ENCODE measurements at places on chromosomes 2 and 18.

- no peak for DNase-seq
These were observed 6.5 kb downstream of the SUCLG1 start for GRCh38 chr2:84452624-84453023.

DNA sequence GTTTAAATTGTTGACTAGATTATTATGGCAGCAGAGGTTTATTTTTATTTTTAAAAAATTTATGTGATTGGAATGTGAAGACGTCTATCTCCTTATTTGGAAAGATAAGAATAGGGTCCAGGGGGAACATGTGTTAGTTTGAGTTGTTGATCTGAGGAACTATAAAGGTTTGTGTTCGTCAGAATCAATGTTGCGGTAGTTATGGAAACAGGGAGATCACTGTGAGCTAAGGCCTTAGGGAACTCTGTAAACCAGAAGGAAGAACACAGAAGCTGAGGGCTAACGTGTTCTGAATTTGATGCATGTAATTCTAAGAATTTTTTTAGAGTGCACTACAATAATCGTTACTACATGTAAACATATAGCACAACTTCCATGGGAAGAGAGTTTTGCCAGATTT is 168.5 kb upstream of the ZSWIM2 start:
- no peak for DNase-seq

DNA sequence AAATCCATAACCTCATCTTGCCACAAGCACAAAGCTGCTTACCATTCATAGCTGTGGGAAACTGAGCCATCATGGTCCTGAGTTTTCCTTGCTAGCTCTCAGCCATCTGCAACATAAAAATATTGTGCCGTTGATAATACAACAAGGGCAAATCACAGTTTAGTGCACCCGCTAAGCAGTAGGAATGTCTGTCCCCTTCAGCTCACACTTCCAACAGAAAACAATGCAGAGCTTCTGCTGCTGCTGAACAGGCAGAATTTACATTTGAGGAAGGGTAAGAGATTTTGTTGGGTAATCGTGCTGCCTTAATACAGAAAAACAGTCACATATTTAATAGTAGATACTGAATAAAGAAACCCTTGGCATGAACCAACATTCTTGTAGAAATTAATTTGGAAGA is 32.3 kb downstream of the ITSN2 start:
- no peak for DNase-seq

DNA sequence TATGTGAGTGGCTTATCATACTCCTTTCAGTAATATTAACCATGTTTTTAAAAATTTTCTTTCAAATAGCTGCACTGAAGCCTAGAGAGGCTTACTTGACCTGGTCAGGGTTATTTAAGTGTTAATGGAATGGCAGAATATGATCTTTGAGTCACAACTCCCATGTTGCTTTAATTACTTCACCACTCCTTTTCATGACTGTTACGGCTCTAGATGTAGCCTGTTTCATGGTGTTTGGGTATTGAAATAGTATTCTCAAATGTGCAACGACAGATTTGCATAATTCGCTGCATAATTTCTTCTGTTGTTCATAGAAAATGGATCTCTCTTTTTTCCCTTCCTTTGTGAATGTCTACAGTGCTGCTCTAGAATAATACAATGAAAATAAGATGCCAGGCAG is 51.6 kb upstream of the PLA2R1 start:
- DNase-seq = no peak

GRCh38 chr2:147294825-147295392 is 549.9 kb upstream of the ACVR2A start:
- no peak for DNase-seq

DNA sequence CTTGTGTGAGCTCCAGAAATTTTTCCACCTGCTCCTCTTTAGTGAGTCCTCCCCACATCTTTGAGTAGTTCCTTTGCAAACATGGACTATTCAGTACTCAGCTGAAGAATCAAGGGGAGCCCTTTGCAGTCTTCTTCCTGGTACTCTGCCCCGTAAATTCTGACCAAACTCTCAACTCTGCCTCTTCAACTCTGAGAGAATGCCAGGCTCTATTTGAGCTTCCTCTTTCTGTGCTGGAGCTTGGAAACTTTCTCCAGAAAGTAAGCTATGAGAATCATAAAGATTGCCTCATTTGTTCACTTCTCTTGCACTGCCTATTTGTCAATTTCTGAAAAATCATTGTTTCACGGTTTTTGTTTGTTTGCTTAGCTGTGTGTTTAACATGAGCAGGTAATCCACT is 7.4 kb upstream of the STAT4 start:
- DNase-seq = no peak

GRCh38 chr2:201522965-201523364 is 71.4 kb downstream of the STRADB start:
- no peak for DNase-seq

GRCh38 chr2:12119841-12120240 is 373.4 kb downstream of the LPIN1 start:
- no peak for DNase-seq

GRCh38 chr2:238162251-238162845 is 3.6 kb downstream of the ERFE start:
- DNase-seq = no peak

GRCh38 chr18:3679241-3679640 is 229.3 kb downstream of the TGIF1 start:
- no peak for DNase-seq

- DNase-seq = no peak
These were observed 1247.1 kb upstream of the NXPH2 start for GRCh38 chr2:140027320-140027719.

- no peak for DNase-seq
These were observed 177.3 kb downstream of the HAUS1 start for GRCh38 chr18:46281185-46282176.

- no peak for DNase-seq
These were observed 27.2 kb upstream of the PTPN2 start for GRCh38 chr18:12911025-12911928.

DNA sequence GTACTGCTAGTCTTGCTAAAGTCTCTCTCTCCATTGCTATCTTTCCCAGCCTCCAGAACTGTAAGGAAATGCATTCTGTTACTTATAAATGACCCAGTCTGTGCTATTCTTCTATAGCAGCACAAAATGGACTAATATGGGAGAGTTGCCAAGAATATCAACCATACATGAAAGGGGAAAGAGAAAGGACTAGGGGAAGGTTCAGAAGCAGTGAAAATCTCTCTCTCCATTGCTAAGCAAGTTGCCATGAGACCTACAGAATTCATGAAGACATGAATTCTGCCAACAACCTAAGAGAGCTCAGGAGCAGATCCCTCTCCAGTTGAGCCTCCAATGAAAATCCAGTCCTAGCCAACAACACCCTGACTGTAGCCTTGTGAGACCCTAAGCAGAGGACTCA is 3.6 kb upstream of the TRABD2A start:
- DNase-seq = no peak

DNA sequence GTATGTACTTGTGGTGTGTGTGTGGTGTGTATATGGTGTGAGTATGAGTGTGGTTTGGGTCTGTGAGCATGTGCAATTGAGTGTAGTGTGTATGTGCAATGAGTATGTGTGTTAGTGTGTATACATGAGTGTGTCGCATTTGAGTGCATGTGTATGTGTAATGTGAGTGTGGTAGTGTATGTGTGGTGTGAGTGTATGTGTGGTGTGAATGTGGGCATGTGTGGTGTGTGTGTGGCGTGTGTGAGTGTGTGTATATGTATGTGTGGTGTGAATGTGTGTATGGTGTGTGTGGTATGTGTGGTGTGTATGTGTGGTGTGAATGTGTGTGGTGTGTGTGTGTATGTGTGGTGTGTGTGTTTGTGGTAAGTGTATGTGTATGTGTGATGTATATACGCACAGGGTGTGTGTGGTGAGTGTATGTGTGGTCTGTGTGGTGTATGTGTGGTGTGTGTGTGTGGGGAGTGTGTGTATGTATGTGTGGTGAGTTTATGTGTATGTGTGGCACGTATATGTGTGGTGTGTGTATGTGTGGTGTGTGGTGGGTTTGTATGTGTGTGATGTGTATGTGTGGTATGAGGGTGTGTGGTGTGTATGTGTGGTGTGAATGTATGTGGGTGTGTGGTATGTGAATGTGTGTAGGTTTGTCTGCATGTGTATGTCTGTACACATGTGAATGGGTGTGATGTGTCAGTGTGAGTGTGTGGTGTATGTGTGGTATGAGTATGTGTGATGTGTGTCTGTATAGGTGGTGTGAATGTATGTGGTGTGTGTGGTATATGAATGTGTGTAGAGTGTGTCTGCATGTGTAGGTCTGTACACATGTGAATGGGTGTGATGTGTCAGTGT is 123.4 kb downstream of the DOCK10 start:
- DNase-seq = no peak

DNA sequence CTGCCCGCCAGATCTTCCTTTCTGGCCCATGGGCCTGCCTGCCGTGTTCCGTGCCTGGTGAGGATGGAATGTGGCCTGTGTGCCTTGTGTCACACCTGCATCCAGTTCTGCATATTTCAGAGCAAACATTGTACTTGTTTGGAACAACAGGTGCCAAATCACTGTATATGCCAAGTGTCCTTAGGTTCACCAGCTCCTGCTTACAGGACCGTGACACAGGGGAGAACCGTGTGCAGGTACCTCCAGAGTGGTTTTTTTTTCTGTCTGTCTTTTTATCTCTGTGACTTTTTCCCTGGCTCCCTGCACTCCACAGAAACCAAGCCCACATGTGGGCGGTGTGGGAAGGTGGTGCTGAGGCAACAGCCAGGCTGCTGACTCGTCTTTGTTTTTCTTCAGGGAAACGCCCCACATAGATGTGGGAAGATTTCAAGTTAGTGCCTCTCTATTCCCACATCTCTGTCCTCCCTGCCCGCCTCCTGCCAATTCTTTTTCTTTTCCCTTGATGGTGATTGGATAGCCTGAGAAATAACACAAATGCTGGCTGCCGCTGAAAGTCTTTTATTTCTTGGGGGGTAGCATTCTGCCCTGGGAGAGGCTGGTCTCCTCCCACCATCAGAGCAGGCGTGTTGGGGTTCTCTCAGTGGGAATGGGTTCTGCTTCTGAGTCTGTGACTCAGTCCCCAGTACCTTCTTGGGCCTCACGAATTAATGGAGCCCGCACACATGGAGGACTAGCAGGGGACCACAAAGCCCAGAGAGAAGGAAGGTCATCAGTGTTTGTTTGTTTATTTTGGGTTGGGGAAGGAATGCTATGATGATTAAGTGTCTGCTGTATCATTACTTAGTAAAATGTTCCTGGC is 21.4 kb downstream of the GRHL1 start:
- DNase-seq = peak; percentile 60

- no peak for DNase-seq
These were observed 16.3 kb upstream of the RMND5A start for GRCh38 chr2:86703704-86704361.

- DNase-seq = peak; percentile 10
These were observed 115.1 kb downstream of the NFATC1 start for GRCh38 chr18:79510731-79511241.

- DNase-seq = no peak
These were observed 26.6 kb downstream of the METTL8 start for GRCh38 chr2:171407030-171407675.

DNA sequence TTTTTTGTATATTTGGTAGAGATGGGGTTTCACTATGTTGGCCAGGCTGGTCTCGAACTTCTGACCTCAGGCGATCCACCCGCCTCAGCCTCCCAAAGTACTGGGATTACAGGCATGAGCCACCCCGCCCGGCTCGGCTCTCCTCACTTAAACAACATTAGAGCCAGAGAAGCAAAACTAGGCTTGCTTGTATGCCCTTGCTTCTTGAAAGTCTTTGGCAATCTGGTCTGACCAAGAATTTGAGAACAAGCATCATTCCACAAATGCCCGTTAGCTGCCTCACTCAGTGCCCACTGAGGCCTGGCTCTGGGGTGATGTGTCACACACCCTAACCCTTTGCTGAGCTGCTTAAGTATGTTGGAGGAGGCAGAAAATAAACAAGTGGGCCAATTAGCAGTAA is 33.5 kb downstream of the SOWAHC start:
- DNase-seq = peak; percentile 81

DNA sequence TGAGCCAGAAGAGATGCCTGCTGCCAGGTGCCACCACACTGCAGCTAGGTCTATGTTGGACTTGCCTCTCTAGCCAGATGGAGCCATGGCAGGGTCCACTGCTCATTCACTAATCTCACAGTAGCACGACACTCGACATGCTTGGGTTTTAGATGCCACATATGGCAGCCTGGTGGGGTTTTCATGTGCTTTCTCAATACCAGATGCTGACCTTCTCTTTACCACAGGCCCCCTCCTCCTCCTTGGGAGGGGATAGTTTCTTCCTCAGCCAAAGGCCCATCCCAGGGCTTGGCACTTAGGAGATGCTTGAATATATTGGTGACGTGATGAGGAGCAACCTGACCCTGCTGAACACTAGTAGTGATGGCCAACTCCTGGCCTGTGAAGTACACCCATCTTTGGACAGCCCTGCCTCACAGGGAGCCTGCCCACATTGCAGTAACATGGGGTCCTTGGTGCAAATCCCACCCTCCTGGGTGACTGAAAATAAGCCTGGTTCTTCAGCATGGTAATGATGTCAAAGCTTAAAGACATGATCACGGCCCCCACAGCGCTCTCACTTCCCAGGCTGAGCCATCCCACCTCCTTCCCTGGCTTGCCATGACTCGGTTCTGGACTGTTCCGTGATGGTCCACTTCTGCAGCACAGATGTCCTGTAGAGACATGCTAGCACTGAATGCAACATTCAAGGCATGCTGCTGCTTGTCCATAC is 227.5 kb downstream of the SH3RF3 start:
- no peak for DNase-seq

DNA sequence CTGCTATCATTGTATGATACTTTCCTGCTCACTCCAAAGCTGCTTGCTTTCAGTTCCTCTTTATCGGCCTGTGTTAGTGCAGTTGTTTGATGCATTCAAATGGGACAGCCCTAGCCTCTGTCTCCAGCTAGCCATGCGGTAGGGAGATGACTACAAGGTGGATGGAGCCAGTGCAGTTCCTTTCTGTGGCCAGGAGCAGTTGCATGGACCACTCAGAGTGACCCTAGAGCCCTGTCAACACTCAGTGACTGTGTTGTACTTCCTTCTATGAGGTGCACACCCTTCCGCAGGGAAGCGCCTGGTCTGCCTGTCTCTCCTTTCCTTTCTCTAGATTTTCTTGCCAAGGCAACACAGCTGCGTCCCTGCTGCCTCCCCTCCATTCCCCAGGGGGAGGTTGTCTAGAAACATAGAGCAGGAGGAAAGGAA is 33.8 kb downstream of the KCNS3 start:
- no peak for DNase-seq

DNA sequence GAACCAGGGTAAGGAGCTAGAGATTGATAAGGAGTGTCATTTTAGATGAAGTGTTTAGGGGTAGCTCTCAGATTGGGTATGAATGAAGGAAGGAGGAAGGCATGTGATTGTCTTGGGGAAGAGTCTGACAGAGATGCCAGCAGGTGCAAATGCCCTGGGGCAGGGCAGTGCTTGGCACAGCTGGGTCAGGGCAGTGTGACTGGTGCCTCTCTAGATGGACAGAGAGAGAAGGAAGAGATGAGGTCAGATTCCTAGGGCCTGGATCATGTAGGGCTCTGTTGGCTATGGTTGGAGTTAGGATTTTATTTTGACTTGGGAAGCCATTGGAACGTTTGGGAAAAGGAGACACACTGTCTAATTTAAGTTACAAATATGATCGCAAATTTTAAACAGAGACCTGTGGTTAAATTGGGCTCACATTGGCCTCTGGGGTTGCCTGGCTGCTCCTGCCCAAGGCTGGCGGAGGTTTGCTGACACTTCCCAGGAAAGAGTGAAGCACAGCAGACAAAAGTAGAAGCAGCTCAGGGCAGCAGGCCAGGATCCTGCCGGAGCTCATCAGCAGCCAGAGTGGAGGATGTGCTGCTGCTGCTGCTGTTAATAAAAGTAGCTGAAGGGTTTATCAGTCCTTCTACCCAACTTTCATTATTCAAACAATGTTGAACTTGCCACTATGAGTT is 32.7 kb upstream of the FHL2 start:
- no peak for DNase-seq
